ENCODE measurements at places on chromosomes 2 and 18. TPM values are rescaled to one million over a fixed set of nuclear protein-coding genes. Genes with fewer than 3 reads are reported as not detected.
A peak's percentile ranks its signal among the peaks of the same experiment; 100 is the strongest.

SESTD1 gene
- total RNA-seq: 157 TPM

SFT2D3 gene
- 3.8 TPM for total RNA-seq

HK2 gene
- total RNA-seq: 23.5 TPM

DNA sequence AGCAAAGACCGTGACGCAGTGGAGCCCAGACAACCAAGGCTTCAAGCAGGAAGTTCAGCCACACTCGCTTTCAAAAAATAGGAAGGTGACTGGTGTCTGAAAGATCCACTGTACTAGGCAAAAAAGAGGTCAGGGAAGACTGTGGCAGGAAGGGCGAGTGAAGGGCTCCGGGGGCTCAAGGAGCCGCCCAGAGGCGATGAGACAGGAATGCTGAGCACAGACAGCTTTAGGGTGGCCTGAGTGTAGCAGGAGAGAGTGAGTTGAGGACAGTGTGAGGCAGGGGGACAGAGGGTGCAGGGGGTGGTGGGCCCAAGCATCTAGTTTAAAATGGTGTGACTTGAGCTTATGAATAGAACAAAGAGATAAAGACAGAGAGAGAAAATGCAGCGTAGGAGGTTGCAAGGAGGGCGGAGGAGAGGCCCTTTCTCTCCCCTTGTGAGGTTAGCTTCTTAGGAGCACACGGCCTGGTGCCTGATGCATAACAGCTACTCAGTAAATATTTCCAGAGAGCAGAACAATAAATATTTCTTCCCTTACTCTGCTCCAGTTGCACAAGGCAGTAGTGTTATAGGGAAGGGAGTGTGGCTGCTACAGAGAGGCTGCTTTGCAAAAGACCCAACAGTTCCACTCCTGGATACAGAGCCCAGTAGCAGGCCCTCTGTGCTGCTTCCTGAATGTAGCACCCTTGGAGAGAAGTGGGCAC is 789.7 kb upstream of the RAB6C start:
- no peak overlapping the region for H3K27ac ChIP-seq
- H3K4me1 ChIP-seq: no peaks in the 10 kb centered on the region
- H3K4me3 ChIP-seq: no peak overlapping the region
- DNase-seq: no peak

DNA sequence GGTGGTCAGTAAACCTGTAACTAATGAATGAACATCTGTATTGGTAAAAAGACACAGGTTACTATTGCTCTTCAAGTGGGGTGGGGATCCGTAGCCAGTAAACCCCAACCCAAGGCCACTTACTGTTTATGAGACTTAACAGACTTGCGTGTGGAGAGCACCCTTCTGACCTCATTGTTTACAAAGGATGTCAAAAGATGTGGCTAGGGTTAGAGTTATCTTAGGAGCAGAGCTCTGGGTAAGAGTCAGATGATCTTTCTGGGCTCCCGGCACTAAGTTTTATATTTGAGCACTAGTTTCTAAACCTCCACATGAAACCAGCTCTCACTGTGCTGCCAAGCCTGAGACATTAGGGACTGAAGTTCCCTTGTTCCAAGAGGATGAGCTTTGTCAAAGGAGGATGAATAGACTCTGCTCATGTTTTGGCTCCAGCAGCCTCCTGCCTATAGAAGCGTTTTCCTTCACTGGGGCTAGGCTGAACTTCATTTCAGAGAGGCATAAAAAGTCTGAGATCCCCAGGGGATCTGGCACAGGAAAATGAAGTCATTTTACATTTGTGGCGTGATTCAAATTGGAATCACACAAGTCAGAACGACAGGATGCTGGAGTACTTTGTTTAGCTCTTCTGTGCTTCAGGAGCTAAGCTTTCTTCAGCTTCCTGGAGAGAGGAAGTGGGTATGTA is 403.1 kb upstream of the TRIB2 start:
- H3K36me3 ChIP-seq: no peaks in the 10 kb centered on the region
- no peaks in the 10 kb centered on the region for H3K27me3 ChIP-seq
- no peak overlapping the region for H3K27ac ChIP-seq
- H3K4me3 ChIP-seq: no peak overlapping the region
- no peak for DNase-seq

GRCh38 chr2:232328516-232329460 is 49.8 kb upstream of the ALPP start:
- no peaks in the 10 kb centered on the region for H3K4me1 ChIP-seq
- DNase-seq: peak; percentile 61
- H3K4me3 ChIP-seq: no peak overlapping the region

DNA sequence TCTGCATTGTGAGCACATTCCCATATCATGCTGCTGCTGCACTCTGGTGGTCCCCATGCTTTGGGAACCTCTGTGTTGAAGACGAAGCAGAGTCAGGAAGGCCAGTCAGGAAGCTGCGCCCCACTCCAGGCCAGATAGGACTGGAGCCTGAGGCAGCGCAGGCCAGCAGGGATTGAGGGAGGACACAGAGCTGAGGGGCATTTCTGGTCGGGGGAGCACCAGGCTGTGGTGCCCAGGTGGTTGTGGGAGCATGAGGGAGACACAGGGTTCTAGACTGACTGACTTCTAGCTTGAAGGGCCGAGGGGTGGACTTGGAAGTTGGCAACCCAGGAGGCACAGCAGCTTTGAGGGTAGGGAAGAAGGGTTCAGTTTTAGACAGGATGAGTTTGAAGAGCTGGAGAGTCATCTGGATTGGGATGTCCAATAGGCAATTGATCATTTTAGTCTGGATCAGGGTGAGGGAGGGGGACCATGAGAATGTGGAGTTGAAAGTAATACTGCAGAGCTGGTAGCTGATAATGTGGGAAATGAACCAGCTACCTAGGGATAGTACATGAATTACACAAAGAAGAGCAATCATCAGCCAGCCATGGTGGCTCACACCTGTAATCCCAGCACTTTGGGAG is 1.4 kb upstream of the ACTG2 start:
- H3K4me1 ChIP-seq: no peaks in the 10 kb centered on the region
- no peak overlapping the region for H3K4me3 ChIP-seq
- no peaks in the 10 kb centered on the region for H3K27me3 ChIP-seq
- peak overlapping the region; percentile 100 for H3K27ac ChIP-seq
- no peaks in the 10 kb centered on the region for H3K36me3 ChIP-seq

All from aorta (tissue), 5 donors.